ENCODE measurements at places on chromosomes 12 and 14.

- peak; percentile 42 for DNase-seq
Observed at GRCh38 chr14:64191756-64192155, 102.4 kb downstream of the ESR2 start.

DNA sequence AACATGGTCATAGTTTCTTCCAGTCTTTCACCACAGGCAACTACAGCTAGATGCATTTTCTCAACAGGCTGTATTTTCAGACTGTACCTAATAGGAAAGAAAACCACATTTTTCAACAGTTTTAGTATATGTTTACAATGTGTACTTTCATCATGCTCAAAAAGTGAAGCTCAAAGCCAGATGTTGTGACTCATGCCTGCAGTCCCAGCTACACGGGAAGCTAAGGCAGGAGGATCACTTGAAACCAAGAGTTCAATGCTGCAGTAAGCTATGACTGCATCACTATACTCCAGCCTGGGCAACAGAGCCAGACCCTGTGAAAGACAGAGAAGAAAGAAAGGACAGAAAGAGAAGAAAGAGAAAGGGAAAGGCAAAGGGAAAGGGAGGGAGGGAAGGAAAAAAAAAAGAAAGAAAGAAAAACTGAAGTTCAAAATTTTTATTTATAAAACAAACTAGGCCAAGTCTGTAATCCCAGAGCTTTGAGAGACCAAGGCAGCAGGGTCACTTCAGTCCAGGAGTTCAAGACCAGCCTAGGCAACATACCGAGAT is 25.5 kb downstream of the GXYLT1 start:
- no peak for DNase-seq

DNA sequence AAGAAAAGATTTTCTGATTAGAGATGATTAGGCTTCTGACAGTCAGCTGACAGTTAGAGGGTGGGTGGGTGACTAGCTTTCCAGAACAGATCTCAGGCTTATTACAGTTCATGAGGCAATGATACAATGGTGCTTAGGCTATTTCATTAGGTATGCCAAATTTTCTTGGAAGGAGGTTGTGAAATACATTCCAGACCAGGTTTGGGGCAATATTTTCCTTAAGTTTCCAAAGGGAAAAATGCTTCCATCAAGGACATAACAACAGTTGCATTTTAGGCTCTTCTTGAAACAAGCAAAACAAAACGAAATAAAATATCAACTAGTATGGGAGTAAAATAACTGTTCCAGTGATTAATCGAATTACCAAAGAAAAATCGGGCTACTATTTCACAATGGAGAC is 59.3 kb upstream of the CNTN1 start:
- DNase-seq, result no peak

DNA sequence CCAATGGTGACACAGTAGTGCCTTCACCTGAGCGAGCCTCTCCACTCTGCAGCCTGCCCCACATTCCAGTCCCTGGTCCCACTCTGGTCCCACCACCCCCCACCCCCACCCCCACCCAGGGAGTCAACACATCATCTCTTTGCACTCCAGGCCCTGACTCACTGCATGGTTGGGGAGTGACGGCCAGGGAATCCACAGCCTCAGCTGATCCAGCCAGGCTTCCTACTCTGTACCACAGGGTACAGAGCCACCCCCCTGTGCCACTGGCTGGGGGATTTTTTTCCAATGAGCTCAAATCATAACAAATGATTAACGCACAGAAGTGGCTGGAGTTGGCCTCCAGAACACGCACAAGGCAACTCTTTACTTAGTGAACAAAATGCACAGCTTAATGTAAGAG is 233.7 kb downstream of the NTF3 start:
- no peak for DNase-seq

DNA sequence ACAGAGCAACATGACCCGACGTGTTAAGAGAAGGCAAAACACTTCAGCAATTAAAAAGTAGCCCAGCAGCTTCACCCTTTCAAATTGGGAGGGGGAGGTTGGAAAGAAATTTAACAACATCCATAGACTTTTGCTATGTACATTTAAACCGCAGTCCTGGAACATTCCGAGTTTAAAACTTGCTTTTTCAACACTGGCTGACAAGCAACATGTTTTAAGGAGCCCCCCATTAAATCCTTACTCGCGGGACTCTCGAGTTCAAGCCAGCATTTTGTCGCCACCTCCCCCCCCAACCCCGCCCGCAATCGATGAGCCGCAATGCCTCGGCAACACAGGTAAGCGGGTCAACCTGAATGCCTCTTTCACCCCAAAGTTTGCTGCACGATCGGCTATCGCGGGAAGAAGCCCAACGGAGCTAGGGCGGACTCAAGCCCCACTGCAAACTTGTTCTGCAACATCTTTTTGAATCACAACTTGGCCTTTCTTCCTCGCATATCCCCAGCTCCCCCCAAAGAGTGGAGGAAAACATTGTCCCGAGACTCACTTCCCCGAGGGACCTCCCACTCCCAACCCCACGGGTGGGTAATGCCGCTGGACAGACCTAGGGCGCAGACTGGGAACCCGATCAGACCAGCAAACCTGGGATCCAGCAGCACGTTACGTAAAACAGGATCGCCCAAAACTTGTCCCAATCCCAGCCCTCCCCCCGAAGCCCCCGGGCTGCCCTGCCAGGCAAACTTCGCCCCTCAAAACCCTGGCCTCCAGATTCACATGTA is 777 bp downstream of the ZFP36L1 start:
- DNase-seq, result no peak

DNA sequence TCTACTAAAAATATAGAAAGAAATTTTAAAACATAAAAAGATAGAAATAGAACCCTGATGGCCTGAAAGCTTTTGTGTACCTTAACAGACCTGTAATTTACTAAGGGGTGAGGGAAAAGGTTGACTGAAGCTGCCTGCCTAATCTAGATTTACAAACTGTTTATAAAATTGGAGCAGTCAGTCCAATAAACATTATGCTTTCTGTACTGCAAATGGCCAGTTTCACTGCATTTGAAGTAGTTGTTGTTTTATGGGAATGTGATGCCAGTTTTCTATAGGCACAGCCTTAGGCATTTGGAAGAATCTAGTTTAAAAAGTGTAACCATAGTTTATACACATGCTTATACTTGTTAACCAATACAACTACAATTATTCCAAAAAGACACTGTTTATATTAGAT is 19.1 kb downstream of the SIX1 start:
- no peak for DNase-seq

DNA sequence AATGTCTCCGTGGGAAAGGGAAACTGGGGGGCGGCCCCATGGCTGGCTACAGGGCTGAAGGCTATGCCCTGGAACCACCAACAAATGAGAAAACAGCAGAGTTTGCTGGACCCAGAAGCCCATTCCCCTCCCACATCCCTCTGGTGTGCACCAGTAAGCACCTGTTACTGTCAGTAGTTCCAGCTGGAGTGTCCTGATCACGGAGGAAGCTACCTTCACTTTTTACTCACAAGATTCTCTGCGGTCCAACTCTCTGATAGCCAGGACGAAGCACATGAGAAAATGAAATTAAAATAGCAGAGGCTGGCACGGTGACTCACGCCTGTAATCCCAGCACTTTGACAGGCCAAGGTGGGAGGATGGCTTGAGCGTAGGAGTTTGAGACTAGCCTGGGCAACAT is 22.7 kb upstream of the MEG3 start:
- no peak for DNase-seq

Data from astrocyte of the cerebellum (primary cell).